ENCODE measurements at places on chromosomes 4 and X.

- no peak for ATAC-seq
Measured at GRCh38 chr4:10611673-10612072, 72.9 kb downstream of the CLNK start.

DNA sequence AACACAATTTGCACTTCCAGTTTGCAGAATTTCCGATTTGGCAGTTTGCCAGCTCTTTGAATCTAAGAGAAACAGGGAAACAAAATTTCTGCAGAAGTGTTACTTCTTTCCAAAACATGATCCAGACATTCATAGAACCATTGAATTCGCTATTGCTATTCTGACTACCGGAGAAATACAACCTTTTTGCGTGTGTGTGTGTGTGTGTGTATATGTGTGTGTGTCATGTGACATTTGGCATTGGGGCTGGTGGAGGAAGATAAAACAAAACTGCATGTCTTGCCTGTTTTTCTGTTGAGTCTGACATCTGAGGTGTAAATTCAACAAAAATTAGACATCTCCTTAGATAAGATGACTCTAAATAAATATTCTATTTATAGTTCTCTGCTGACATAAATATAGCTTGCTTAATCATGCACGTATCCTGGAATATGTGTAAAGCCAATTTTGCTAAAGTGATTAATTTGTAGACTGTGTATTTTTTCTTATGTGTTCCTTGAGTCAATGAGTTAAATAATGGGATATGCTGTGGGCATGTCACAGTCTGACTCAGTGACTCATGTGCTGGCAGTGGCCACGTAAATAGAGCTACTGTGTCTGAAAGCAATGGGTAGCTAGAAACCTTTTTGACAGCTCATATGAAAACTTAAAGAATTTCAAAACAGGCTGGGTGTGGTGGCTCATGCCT is 98.9 kb downstream of the HPGD start:
- no peak for ATAC-seq

DNA sequence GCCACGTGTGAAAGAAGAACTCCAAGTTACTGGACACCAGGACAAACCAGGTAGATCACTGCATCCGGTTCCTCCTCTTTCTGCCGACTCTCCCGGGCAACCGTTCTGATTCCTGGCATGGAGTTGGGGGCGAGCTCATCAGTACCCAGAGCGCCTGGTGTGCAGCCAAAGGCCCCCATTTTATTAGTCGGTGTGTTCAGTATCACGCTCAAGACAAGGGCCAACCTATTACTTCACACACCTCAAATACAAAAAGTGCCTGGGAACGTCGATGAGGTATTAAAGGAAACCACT is 2.8 kb upstream of the CTBP1 start:
- ATAC-seq: no peak

DNA sequence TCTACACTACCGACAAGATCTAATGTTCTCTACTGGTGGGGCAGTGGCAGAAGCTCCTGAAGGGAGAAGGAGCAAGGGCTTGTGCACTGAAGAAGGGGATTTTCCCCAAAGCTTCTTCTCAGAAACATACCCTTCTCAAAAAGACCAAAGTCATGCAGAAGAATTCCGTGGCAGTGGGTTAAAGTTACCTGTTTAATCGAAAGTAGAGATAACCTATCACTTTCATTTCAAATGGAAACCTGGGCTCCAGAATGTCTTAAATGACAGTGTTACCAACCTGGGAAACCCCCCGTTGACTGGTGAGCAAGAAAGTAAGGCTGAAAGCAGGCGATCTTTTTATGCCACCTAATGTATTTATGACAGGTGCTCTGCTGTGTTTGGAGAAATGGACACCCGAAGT is 92.5 kb upstream of the TEX13D start:
- ATAC-seq: no peak

DNA sequence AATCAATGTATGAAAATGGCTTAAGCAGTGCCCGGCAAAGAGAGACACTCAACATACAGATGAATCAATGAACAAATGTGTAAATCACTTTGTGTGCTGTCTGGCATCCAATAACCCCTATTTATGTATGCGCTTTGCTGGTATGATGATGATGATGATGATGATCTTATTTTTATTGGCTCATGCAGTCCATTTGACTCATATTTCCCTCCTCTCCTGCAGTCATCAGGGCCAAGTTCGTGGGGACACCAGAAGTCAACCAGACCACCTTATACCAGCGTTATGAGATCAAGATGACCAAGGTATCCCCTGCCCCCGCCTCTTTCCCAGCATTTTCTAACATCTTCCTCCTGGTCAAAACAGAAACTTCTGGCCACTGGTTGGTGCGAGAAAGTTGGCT is 2.5 kb downstream of the TIMP1 start:
- no peak for ATAC-seq

DNA sequence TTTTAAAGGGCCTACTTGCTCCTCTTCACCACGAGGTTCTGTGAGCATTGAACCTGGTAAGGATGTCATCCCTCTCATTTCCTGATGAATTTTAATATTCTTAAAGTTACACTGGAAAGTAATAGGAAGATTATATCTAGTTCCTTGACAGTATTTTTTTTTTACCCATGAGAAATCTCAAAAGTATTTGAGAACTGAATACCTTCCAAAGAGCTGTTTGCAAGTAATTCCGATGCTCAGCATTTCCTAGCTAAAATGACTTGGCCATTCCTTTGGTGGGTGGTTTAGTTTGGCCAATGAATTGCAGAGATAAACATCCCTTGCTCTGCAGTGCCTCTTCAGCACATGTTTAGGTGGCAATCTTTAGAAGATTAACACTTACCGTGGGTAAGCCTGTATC is 110.2 kb upstream of the WDR1 start:
- no peak for ATAC-seq

DNA sequence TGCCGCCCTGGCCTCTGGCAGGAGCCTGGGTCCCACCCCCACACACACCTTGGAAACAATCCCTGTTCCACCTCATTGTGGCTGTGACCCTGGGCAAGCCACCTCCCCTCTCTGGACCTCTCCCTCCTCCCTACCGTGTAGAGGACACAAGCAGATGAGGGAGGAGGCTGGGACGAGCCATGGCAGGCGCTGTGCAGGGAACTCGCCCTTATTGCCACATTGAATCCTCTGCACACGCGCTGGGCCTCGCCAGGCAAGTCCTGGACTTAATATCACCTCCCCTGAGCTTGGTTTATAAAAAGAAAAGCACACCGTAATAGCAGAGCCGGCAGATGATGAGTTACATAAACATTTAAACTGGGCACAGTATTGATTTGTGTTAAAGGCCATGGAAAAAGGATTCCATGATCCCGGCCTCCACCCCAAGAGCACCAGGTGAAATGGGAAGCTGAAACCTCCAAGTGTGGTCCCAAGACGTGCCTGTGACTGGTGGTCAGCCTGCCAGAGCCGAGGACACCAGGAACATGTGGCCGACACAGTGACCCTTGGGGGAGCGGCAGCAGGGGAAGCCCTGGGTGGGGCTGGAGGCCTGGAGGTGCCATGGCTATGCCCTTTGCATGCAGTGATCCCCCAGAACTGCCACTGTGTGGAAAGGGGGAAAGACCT is 81.1 kb downstream of the PPP2R2C start:
- no peak for ATAC-seq

- peak; percentile 85 for ATAC-seq
Measured at GRCh38 chr4:152485726-152486276, 50.1 kb downstream of the FBXW7 start.

DNA sequence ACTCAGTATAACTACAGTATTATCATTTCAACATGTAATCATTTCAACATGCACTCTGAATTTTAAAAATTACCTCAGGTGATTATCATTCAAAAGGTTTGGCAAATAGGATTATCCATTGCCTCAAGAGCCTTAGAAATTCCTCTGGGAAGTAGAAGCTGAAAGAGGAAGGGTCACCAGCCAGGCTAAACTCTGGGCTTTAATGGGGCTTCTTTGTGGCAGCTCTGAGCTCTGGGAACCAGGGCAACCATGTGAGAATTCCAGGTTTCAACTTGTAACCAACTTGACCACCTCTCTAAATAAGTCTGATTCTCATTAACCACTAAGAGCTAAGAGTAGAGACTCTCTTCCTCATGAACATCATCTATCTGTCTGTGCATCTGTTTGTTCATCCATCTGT is 117.2 kb upstream of the MED14 start:
- no peak for ATAC-seq

DNA sequence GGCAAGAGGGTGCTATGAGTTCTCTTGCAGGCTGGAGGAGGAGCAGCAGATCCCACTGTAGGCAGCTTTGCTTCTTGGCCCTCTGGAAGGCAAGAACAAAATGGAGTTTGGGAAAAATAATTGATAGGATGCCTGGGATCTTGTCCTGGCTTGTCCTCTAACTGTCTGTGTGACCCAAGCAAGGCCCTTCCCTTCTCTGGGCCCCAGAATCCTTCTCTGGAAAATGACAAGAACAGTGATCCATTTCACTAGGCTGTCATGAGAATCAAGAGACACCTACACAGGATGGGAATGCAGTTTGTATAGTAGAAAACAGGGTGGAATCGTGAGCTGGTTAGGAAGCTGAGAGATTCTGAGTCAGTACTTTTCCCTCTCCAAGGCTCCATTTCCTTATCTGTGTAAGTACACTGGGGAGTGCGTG is 133.3 kb downstream of the PJA1 start:
- ATAC-seq: no peak

DNA sequence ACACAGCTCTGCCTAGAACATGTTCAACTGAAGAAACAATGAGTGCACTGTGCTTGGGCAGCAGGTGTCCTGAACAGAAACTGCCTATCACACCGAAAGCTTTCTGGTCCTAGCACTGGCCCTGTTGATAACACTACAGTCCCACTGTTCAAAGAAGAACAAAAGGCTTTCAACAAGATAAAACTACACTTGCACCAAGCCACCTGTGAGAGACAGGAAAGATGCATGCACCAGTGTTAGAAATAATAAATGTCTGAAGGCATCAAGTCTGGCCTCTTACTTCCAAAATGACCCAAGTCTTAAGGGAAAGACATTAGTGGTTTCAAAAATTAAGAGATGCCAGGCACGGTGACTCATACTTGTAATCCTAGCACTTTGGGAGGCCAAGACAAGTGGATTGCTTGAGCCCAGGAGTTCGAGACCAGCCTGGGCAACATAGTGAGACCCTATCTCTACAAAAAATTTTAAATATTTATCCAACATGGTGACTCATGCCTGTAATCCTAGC is 68.7 kb downstream of the APBB2 start:
- no peak for ATAC-seq
